Hippocampal formation (tissue), 2 donors: ENCODE measurements at places on chromosomes 2 and 18.

GRCh38 chr2:175418224-175418835 is 236.8 kb upstream of the ATP5MC3 start:
- no peak for DNase-seq

DNA sequence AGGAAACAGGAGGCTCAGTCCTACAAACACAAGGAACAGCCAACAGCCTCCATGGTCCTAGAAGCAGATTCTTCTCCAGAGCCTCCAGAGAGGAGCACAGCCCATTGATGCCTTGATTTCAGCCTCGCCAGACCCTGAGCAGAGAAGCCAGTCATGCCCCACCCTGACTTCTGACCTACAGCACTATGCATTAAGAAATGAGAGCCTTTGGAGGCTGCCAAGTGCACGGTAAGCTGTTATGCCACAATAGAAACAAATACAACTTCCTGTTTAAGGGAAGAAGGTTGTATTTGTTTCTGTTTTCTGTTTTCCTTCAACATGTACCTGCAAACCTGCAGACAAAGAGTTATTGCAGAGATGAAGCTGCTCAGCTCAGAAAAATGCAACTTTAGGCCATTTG is 181.3 kb upstream of the AGAP1 start:
- DNase-seq: no peak

- DNase-seq: no peak
Observed at GRCh38 chr2:238203973-238204683, 633 bp upstream of the ILKAP start.

DNA sequence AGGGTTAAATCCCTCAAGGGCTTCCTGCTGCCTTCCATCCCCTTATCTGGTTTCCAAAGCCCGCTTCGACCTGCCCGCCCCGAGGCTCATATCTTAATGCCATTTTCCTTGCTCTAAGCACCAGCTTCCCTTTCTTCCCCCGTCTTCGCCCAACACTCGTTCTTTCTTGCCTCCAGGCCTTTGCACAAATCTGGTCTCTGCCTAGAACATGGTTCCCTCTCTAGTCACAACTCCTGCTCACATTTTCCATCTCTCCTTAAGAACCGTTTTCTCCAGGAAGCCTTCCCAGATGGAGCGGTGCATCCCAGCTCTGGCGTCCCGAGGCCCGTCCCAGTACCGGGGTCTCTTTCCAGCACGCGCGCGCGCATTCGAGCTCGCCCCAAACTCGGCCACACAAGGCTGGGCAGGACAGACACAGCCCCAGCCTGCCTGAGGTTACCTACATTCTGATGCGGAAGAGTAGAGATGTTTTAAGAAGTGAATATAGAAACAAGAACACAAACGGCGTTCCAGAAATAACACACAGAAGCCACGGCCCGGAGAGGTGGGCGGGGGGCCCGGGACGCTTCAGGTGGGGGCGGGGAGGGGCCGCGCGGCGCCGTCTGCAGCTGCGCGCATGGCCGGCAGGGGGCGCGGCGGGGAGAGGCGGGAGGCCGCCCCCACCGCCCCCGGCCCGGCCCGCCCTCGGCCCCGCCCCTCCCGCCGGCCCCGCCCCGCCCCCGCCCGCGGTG is at the start of gene DGKD:
Gene DGKD, plus strand, starts transcription at position 726 of the 731 bp plus-strand sequence. CDS start 25 bp downstream, outside the sequence.
- peak; percentile 54 for DNase-seq

GRCh38 chr2:206616151-206616550 is 26.1 kb upstream of the FAM237A start:
- no peak for DNase-seq

DNA sequence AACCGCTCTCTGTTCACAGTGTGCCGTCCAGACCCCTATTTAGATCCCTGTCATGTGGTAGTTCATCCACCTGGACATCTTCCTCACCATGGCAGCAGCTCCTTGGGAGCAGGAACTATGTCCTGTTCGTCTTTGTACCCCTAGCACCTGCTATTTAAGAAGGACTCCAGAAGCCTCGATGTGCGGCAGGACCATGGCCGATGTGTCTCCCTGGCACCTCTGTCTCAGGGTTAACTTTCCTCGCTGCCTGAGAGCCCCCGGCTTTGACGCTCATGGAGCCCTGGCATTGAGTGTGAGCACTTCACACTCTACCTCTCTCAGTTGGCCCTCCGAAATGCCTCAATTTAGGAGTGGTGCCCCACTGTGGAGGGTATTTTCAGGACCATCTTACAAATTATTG is 152.0 kb downstream of the FAM210A start:
- no peak for DNase-seq

DNA sequence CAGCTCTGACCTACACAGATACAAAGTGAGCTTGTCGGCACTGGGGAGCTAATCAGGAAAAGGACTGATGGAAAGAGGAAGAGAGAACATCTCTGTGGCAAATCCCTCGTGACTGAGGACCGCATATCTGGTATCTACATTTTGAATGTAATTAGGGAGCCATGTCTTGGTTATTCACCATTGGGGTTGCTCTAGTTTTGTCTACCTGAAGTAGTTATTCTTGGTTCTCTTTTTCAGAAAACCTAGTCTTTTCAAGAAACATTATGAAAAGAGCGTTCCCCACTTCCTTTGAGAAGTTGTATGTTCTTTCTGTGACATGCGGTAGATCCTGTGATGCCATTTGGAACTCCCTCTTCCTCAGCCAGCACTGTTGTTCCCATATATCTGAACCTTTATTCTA is 104.4 kb downstream of the DOCK10 start:
- no peak for DNase-seq

- no peak for DNase-seq
Observed at GRCh38 chr2:88967844-88968243, 276.4 kb downstream of the RPIA start.

- DNase-seq: no peak
Observed at GRCh38 chr2:175726223-175726622, 275.8 kb downstream of the LNPK start.
